ENCODE measurements at places on chromosomes 3 and 15.

DNA sequence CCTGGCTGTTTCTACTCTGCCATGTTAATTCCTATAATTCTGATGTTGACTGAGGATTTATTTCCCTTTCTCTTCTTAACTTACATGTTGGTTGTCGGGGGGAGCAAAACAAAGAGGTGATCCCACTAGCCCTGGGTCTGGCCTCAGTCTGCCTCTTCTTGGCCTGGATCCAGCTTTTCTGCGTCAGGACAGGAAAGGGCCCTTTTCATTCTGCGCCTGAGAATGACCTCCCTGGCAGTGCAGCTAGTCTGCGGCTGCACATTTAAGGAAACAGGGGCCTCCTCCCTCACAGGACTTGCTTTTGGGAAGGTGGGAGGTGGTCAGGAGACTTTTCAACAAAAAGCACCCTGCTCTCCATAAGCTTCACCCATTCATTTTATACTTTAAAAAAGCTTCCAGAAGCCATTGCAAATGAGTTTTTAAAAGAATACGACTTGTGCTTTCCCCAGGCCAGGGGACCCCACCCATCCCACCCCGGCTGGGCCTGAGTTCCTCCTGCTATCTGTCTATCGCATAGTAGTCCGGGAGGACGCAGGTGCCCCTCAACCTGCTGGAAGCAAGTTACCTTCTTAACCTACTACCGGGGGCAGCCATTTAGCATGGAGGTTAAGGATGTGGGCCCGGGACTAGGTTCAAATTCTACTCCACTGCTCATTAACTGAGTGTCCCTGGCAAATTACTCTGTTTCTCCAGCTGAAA, 21.3 kb upstream of the EHD4 start:
- no peak for DNase-seq

DNA sequence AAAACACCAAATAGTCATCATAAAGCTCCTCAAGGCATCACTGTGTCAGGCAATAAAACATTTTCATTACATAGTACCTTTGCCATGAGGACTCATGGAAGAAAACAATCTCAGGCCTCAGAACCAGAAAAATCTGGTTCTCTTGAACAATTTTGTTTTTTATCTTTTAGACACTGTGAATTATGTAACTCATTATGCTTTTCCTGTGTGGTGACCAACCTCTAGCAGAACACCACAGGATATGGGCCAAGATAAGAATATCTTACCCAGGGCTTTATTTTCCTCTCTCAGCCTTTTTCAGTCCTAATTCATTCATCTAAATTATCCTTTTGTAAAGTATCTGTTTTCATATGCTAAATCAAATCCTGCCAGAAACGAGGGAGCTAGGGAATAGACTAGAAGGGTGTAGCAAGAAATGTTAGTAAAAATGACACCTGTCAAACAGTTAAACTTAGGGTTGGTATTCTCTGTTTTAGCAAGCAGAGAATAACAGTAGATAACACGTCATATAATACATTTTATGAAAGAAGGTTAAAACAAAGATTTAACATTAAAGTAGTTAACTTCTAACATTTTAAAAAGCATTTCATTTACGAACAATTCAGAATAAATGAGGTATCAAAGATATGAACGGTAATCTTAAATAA, 111.1 kb downstream of the FBXL22 start:
- DNase-seq = peak; percentile 62

GRCh38 chr3:167166594-167167253, 213.4 kb downstream of the ZBBX start:
- no peak for DNase-seq

- DNase-seq = no peak
Observed at GRCh38 chr15:67050522-67051087, 14.8 kb upstream of the SMAD3 start.

GRCh38 chr3:170555329-170555728, 30.5 kb downstream of the SLC7A14 start:
- no peak for DNase-seq

DNA sequence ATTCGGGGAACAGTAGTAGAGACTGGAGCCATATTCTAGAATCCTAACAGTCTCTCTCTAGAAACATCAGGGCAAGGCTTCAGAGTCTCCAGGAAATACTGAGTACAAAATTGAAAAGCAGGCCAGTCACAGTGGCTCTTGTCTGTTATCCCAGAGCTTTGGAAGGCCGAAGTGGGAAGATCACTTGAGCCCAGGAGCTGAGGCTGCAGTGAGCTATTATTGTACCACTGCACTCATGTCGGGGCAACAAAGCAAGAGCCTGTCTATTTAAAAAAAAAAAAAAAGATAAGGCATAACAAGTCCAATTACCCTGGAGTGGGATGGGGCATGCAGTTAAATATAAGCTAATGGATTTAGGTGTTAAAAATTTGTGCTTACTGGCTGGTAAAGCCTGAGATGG, 79.0 kb downstream of the SEMA6D start:
- no peak for DNase-seq

GRCh38 chr15:70383856-70384255, 286.1 kb upstream of the TLE3 start:
- DNase-seq = no peak

GRCh38 chr3:194806991-194807630, 121.4 kb downstream of the FAM43A start:
- DNase-seq = no peak

DNA sequence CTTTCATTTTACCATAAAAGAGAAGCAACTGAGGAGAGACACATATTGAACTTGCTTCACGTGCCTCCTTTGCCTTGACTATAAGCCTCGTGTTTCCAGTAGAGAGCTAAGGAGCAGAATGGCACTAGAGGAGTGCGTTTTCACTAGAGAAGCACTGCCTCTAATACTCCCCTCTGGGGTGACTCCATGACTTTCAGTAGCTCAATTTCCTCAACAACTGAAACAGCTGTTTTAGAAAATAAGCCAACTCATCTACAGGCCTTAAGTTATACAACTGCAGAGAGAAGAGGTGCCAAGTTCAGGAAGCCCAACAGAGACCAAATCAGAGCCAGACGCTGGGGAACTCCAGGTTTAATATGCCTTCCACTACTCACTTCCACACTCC, 1.9 kb downstream of the UBP1 start:
- DNase-seq = peak; percentile 26

GRCh38 chr3:94071713-94072284, 8.9 kb downstream of the NSUN3 start:
- DNase-seq = no peak

- DNase-seq = no peak
Observed at GRCh38 chr3:158683230-158683962, 10.9 kb upstream of the LXN start.

GRCh38 chr3:129473769-129474152, 33.7 kb downstream of the IFT122 start:
- no peak for DNase-seq

DNA sequence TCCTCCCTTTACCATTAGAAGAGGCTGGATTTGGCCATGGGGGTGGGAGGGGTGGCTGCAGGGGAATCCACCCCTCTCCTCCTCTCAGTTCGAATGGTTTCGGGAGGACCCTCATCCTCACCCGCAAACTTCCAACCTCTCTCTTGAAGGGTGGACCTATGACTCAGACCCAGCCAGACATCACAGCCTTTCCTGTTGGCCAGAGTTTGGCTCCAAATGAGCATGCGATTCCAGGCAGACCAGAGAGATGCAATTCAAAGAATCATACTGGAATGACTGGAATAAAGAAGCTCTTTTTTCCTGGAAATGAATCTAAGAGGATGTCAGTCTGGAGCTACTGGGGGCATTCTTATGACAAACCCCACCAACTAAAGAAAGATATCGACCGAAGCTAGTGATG, 516.7 kb upstream of the MDFIC2 start:
- DNase-seq = no peak

- DNase-seq = no peak
Observed at GRCh38 chr15:74127954-74128784, 2.2 kb upstream of the ISLR2 start.

DNA sequence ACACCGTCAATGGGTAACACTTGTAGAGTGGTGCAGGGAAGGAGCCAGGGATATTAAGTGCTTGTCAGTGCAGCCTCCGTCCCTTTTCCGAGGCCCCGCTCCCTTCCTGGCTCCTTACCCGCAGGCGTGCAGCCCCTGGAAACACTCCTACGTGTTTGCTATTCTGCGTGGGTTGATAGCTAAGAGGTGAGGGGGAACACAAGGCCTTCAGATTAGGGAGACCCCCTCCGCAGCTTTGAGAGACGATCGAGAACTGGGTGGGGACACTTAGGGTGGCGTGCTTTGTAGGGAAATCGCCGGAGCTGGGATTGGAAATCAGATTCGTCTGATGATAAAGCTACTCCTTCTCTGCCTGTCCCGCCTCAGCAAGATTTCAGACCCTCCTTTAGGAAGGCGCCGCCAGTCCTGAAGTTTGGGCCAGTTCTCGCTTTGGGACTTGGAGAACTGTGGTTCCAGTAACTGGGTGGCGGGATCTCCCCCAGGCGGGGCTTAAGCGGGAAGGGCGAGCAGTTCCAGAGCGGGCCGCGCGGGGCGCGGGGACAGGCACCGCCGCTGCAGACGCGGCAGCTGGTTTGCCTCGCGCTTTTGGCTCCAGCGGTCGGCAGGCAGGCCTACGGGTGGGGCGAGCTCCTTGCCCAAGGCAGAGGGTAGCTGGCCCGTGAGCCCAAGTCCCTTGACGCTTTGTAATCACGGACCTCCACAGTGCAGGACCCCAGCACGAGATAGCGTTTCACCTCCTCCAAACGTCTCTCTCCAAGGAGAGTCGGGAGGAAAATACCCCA, 8.0 kb upstream of the FAM107A start:
- peak; percentile 38 for DNase-seq

DNA sequence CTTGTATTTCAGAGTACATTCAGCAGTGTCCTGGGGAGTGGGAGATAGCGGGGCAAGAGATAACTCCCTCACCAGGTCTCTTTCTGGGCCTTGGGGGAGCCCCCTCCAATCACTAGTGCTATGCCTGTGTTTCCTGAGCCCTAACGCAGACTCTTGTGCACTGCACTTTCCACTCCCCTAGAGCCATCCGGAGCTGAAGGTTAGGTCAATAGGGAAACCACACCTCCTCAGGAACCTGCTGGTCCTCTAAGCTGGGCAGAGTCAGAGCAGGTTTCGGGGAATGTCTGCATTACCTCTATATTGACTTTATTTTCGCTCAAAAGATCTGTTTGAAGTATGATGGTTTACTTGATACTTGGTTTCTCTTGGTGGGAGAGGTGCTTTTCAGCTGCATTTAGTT, 617.0 kb upstream of the ROBO1 start:
- no peak for DNase-seq

DNA sequence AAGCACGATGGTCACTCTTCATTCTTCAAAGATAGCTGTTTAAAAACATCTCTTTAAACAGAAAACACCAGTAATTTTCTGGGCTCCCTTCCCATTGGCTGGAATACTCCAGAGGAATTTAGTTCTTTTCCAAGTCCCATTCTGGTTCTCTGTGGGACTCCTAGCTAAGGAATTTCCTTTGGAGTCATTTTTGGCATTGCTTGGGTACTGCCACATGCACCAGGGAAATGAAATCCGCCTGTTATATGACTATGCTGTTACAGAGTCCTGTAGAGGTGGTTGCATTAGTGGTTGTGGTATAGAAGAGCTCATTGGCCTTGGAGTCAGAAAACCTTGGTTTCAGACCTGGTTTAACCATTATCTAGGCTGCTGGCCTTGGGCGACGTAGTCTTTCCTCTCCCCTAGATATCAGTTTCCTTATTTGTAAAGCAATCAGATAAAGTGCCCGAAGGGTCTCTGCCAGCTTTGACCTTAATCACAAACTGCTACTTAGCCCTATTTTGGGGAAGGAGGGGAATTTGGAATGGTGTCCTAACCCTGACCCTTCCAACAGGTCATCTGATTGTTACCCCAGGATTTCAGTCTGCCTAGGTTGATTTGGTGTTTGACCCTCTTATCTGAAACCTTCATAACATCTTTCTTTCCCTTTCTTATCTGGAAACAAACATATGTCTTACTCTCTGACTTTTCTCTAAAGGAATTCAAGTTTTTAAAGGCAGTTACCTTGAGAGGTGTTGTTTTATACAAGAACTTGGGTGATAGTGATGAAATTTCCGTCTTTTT, 13.4 kb downstream of the RTP1 start:
- no peak for DNase-seq

GRCh38 chr3:156140001-156140595, 19.7 kb downstream of the KCNAB1 start:
- no peak for DNase-seq

- no peak for DNase-seq
Observed at GRCh38 chr3:116981089-116981488, 271.5 kb downstream of the TUSC7 start.

DNA sequence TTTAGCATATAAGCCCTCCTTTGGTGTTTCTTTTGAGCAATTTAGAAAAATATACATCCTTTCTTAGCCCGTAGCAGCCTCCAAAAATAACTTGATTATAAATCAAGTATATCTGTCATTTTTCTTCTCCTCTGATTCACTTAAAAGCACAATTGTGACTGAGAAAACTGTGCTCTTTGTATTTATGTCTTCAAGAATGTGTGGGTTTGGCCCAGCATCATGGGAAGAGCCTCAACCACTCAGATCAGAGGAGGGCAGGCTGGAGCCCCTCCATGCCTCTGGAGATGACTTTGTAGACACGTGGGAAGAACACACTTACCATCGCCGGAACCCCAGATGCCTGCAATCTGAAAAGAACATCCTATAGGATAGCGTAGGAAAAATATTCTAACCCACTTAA, 123.8 kb upstream of the FEZF2 start:
- no peak for DNase-seq

DNA sequence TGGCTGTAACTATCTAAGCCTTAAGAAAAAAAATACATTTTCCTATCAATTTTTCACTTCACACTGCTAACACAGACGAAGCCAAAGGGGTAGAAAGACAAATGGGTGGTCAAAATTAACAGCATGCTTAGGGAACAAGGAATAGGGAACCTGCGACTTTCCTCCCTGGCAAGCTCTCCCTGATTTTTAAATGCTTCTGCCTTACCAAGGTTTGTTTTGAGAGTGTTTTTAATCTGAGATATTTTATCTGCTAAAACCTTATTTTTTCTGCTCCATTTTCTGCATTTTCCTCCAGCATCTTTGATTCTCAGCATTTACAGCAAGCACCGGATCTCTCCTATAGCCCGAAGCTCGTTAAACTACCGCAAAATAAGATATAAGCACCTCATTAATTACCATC, 214.4 kb downstream of the RORA start:
- DNase-seq = no peak
